ENCODE measurements at places on chromosomes 3 and 15.

DNA sequence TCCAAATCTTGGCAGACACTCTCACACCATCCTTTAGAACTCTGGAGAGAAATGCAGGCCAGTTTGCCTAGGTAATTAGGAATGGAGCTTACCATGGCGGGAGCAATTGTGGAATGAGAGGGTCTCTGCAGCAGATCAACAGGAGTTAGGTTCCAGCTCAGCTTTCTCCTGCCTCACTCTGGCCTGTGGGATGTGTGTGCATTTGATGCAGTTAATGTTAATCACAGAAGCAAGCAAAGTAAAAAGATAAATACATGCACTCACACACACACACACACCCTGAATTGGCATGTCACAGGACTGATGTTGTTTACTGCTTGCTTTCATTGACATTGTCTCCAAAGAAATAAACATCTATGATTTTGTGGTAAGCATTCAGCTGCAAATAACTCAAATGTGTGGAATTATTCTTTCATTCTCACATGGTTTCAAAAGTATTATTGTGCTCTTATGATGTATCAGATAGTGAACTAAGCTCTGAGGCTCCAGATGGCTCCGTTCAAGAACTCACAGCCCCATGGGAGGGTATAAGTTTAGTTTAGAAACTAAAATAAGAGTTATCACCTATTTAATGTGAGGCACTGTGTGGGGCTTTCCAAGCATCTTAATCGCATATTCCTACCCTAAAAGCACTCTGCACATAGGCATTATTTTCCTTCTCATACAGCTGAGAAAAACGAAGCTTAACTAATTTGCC, 31.3 kb upstream of the BFSP2 start:
- no peaks in the 10 kb centered on the region for H3K4me1 ChIP-seq
- peaks cover 29% of the 10 kb centered on the region for H3K27me3 ChIP-seq
- H3K4me3 ChIP-seq, result no peak overlapping the region
- H3K36me3 ChIP-seq, result no peaks in the 10 kb centered on the region
- H3K27ac ChIP-seq, result no peak overlapping the region

DNA sequence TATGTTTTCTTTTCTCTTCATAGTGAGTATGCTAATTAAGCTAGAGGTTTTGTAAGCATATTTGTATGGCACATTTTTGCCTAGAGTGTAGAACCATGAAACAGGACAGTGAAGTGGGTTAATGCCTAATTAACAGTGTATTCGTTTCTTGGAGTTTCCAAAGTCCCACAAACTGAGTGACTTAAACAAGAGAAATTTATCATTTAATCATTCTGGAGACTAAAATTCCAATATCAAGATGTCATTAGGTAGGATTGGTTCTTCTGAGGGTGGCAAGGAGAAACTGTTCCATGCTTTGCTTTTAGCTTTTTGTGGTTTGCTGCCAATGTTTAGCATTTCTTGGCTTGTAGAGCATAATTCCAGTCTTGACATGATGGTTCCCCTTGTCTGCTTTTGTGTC, 734.2 kb downstream of the NAALADL2 start:
- H3K4me3 ChIP-seq, result no peak overlapping the region
- no peaks in the 10 kb centered on the region for H3K4me1 ChIP-seq
- H3K27ac ChIP-seq, result no peak overlapping the region
- H3K27me3 ChIP-seq, result no peaks in the 10 kb centered on the region
- H3K36me3 ChIP-seq, result no peaks in the 10 kb centered on the region

DNA sequence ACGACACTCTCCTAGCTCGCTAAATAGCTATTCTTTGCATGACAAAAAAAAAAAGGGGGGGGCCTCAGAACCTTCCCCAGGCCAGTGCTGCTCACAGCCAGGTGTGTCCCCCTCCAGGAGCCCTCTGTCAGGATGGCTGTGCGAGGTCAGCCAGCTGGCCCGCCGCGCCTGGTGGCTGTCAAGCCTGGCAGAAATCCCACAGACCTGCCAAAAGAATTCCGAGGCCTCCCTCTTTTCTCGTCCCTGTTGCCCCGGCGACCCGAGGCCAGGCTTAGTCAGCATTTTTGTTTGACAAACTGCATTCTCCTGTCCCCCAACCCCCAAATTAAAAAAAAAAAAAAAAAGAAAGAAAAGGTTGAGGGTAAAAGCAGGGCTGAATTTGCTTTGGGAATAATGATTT, 61.9 kb downstream of the TM4SF4 start:
- H3K36me3 ChIP-seq, result no peaks in the 10 kb centered on the region
- H3K4me1 ChIP-seq, result peaks cover 2% of the 10 kb centered on the region
- H3K27ac ChIP-seq, result no peak overlapping the region
- peaks cover 8% of the 10 kb centered on the region for H3K27me3 ChIP-seq
- DNase-seq, result no peak

GRCh38 chr15:45641999-45642932, 7.4 kb downstream of the SQOR start:
- peaks cover 3% of the 10 kb centered on the region for H3K36me3 ChIP-seq
- H3K27ac ChIP-seq, result peak overlapping the region; percentile 3
- DNase-seq, result no peak
- H3K4me1 ChIP-seq, result peaks cover 77% of the 10 kb centered on the region

DNA sequence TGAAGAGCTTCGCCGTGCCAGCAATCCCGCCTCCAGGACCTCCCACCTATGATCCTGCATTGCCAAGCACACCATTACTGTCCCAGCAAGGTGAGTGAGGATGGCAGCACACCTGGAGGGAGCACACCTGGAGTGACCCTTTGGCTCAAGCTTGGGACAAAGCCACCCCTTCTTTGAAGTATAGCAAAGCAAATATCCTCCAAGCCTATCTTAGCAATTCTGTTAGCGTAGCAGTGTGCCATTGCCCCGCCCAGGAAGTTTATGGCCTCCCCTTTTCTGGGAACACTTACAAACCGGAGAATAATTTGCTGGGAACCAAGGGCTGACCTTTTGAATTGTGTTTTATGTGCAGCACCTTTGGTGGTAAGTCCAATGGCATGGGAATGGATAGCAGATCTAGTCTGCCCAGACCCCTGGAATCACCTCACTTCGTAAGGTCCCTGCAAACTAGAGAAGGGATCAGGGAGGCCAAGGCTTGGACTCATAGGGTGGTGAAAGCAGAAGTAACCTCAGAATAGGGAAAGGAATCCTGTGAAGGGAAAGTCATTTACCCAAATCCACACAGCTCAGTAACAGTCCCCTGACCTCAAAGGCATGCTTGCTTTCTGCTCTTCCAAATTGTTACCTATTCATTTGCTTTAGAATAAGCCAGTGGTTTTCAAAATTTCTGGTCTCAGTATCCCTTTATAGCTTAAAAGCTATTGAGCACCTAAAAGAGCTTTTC, 70.1 kb downstream of the HCN4 start:
- H3K36me3 ChIP-seq, result peaks cover 7% of the 10 kb centered on the region
- no peak overlapping the region for H3K27ac ChIP-seq
- H3K27me3 ChIP-seq, result no peaks in the 10 kb centered on the region

- no peaks in the 10 kb centered on the region for H3K4me1 ChIP-seq
- H3K27me3 ChIP-seq, result peaks cover 31% of the 10 kb centered on the region
- no peaks in the 10 kb centered on the region for H3K36me3 ChIP-seq
- H3K4me3 ChIP-seq, result no peak overlapping the region
Measured at GRCh38 chr3:161430307-161430706, 59.0 kb upstream of the SPTSSB start.

DNA sequence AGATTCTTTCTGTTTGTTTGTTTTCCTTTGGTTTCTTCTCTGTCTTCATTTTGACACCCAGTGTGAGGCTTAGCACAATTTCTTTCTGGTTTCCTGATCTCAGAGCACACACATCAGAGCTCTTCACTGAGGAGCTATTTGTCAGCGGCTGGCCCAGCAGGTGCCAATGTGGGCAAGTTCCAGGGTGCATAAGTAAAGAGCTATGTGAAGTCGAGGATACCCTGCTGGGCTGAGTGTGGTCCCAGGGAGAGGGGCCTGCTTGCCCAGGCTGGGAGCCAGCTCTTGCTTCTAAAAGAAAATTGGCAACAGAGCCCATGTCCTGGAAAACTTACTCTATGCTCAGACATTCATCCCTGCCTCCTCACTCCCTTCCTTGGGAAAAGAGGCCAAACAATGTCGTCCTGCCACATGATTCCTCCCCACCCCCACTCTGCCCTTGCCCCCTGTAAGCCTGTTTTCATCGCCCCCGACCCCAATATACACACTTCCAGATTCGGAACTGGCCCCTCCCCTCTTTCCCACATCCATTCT, 101.2 kb downstream of the ST8SIA2 start:
- H3K27ac ChIP-seq, result no peak overlapping the region
- H3K4me1 ChIP-seq, result no peaks in the 10 kb centered on the region
- no peaks in the 10 kb centered on the region for H3K36me3 ChIP-seq
- no peak overlapping the region for H3K4me3 ChIP-seq

- no peak overlapping the region for H3K27ac ChIP-seq
- no peaks in the 10 kb centered on the region for H3K36me3 ChIP-seq
- no peaks in the 10 kb centered on the region for H3K4me1 ChIP-seq
- peaks cover 26% of the 10 kb centered on the region for H3K27me3 ChIP-seq
- no peak overlapping the region for H3K4me3 ChIP-seq
- DNase-seq, result no peak
Measured at GRCh38 chr15:57503911-57504598, 87.6 kb upstream of the MYZAP start.

DNA sequence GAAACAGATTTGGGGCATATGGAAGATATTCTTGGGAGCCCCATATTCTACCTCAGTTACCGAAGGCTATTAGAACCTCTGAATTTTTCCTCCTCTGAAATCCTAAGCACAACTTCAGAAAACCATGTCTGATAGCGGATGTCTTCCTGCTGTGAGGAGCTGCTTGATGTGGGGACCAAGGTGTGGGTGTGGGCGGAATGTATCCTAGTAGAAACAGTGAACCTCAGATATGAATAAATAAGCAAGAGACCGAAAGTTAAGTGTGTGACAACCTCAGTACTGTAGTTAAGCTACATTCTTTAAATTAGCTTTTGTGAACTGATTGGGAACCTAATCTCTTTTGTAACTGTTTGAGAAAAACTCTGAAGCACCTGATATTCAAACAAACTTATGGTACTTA, 46.9 kb downstream of the SENP2 start:
- H3K4me1 ChIP-seq, result no peaks in the 10 kb centered on the region
- H3K36me3 ChIP-seq, result peaks cover 21% of the 10 kb centered on the region
- H3K27me3 ChIP-seq, result no peaks in the 10 kb centered on the region
- no peak overlapping the region for H3K4me3 ChIP-seq
- DNase-seq, result no peak
- no peak overlapping the region for H3K27ac ChIP-seq

DNA sequence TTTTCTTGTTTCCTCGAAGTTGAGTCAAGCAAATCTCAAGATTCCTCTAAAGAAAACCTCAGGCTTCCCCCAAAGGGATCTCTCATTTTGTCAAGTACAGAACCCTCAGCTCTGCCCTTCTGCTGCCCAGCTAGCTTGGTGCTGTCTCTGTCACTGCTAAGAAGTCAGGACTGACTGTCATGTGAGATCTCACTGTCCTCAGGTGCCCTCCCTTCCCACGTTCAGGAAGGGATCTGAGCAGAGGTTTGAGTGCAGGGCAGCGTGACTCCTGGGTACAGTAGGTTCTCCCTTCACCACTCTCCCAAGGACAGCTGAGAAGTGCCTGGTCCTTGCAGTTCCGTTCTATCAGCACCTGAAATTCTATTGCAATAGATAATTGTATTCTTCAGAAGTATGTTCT, 229.7 kb downstream of the SLCO3A1 start:
- peaks cover 19% of the 10 kb centered on the region for H3K4me1 ChIP-seq
- peaks cover 5% of the 10 kb centered on the region for H3K36me3 ChIP-seq
- H3K4me3 ChIP-seq, result no peak overlapping the region
- H3K27ac ChIP-seq, result no peak overlapping the region

DNA sequence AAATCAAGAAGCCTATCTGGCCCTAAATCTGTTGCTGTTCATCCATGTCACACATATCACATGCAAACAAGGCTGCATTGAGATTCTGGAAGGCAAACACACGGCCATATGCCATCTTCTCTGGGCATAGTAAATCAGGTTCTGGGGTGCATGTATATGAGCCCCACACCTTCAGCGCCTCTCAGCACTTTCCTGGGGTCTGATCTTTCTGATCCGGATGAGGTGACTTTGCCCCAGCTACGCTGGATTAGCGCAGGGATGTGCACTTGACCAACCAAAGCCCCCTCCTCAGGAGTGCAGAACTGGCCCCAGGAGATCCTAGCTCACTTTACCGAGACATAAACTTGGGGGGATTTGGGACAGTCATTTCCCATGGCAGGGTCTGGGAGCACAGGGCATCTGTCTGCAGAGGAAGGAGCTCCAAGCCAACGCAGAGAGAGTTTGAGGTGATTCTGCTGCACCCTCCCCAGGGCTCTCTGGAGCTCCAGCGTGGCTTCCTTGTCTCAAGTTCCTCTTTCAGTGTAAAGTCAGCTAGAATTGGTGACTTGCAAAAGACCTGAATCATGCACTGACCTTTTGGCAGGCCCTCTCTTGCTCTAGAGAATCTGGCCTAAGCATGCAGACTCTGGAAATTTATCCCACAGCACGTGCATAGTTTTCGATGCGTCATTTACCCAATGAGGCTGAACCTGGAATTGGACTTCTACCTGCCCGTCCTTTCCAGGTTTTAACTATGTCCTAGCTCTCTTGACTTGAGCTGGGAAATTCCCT, 63.5 kb upstream of the KLF13 start:
- DNase-seq, result no peak
- peaks cover 71% of the 10 kb centered on the region for H3K4me1 ChIP-seq
- peak overlapping the region; percentile 97 for H3K27ac ChIP-seq
- no peak overlapping the region for H3K4me3 ChIP-seq
- H3K27me3 ChIP-seq, result no peaks in the 10 kb centered on the region

- peaks cover 3% of the 10 kb centered on the region for H3K36me3 ChIP-seq
- H3K4me1 ChIP-seq, result peaks cover 25% of the 10 kb centered on the region
- no peak for DNase-seq
- peaks cover 79% of the 10 kb centered on the region for H3K27me3 ChIP-seq
- peak overlapping the region; percentile 51 for H3K4me3 ChIP-seq
Measured at GRCh38 chr3:128491691-128491940, 1.4 kb downstream of the GATA2 start.

DNA sequence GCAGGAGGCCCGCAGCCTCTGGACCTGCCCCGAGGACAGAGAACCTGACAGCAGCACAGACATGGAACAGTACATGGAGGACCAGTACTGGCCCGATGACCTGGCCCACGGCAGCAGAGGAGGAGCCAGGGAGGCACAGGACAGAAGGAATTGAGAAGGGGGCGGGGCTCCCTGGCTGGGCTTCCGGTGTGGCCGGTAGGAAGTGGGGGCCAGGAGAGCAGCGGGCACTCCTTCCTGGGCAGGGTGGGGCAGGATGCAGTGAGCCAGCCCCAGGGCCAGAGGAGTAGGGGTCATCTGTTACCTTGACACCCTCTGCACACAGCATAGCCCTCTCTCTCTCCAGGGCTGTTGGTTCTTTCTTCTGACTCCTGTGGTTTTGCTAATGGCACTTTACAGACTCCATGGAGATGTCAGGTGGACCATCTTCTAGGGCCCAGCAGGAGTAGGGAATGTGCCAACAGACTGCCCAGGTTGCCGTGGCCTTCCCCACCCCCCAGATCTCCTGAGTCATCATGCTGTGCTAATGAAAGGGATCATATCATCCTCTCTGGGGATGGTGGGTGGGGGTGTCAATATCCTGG, 8.6 kb upstream of the ISG20 start:
- H3K4me3 ChIP-seq, result peak overlapping the region; percentile 71
- no peaks in the 10 kb centered on the region for H3K27me3 ChIP-seq
- peak overlapping the region; percentile 88 for H3K27ac ChIP-seq
- DNase-seq, result no peak
- H3K4me1 ChIP-seq, result peaks cover 44% of the 10 kb centered on the region
